GM23248 (cell line): ENCODE measurements at places on chromosomes 4 and X.
A peak's percentile ranks its signal among the peaks of the same experiment; 100 is the strongest.

GRCh38 chr4:119490335-119490734, 138.3 kb downstream of the PDE5A start:
- peak; percentile 26 for DNase-seq

DNA sequence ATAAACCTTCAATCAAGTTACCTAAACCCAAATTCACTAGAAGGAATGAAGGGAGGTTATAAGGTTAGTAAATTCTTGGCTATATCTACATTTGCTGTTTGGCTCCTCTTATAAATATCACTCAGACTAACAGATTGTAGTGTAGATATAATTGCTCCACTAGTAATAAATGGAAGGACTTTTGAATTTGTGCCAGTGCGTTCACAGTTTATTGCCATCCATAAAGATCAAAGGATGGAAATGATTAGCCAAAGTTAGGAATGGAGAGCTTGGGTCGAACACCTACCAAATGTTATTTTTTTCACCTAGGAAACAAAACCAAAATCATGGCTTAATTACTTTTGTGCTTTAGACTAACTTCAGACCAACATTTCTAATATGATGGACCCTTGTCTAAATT, 9.2 kb downstream of the DTHD1 start:
- no peak for DNase-seq

- peak; percentile 94 for DNase-seq
These were observed 133.9 kb downstream of the TET2 start for GRCh38 chr4:105280338-105281123.

GRCh38 chrX:129549124-129549523, 9.1 kb downstream of the OCRL start:
- no peak for DNase-seq

DNA sequence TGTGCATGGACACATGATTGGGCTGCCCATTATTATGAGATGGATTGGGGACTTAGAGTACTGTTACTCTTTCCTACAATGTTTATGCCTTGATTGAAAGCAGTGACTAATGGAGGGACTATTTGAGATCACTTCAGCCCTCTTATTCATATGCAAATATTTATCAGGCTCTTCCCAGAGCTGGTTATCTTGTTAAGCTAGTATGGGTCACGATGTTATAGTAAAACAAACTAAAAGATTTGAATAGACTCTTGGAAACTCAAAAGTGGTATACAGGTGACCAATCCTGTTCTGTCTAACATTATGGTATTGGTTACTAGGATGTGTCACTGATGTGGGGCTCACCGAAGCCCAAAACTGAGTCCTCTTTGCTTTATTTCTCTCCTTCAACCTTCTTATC, 306.2 kb upstream of the CASK start:
- DNase-seq = no peak

GRCh38 chrX:72100051-72100755, 31.5 kb downstream of the RTL5 start:
- no peak for DNase-seq

DNA sequence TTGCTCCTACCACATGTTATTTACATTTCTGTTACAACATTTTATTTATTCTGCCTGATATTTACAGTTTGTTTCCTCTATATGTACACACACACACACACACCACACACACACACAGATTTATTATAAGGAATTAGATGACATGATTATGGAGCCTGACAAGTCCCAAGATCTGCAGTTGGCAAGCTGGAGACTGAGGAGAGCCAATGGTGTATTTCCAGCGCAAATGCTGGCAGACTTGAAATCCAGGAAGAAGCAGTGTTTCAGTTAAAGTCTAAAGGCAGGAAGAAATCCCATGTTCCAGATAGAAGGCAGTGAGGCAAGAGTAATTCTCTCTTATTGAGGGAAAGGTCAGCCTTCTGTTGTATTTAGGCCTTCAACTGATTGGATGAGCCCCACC, 1.8 kb upstream of the KLHL4 start:
- no peak for DNase-seq

- DNase-seq = no peak
These were observed 5.1 kb downstream of the MECP2 start for GRCh38 chrX:154092371-154092770.

DNA sequence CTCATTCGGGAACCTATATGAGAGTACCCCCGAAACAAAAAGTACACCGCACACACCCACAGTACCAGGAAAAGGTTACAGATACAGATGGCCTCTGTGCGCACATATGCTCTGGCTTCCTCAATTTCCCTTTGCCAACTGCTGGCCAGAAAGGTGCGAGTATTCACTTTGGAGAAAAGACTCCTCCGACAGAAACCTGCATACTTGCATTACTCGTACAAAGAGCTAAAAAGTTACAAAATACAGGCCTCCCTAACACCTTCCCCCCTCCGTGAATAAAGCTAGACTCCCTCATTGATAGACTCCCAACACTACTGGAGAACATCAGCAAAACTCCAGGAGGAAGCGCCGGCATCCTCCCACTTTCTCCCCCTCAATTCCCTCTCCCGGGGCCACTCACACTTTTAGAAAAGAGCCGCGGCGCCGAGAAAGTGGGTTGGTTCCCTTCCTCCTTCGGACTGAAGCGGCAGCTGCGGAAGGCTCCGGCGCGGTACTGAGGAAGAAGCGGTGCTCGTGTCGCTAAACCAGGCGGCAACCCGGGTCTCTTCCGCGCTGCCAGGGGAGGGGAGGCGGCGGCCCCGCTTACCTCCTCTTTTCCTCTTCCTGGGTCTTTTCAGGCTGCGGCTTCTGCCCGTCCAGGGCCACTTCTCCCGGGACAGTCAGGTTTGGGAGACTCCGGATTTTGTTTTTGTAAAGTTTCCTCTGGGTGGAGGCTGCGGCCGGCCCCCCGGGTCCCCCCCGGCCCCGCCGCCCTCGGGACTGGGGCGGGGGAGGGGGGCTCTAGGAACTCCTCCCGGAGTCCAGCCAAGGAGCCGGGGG, 1.1 kb downstream of the FBXW7 start:
- DNase-seq = peak; percentile 71

DNA sequence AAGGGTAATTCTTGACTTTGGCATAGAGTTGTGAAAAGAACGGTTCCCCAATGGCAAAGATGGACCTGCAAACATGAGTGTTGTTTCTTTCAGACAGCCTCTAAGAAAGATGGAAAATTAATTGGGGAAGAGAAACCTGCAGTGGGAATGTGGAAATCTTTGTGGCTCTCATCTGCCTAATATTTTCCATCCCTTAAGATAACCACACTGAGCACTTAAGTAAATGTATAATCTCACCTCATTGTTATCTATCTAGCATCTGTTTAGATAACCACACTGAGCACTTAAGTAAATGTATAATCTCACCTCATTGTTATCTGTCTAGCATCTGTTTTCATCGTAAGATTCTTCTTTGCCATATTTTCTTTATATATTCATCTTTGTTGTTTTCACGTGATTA, 149.3 kb downstream of the NWD2 start:
- DNase-seq = no peak

DNA sequence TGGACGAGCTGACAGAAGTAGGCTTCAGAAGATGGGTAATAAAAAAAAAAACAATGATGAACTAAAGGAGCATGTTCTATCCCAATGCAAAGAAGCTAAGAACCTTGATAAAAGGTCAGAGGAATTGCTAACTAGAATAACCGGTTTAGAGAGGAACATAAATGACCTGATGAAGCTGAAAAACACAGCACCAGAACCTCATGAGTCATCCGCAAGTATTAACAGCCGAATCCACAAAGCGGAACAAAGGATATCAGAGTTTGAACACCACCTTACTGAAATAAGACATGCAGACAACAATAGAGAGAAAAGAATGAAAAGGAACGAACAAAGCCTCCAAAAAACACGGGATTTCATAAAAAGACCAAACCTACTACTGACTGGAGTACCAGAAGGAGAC, 10.5 kb downstream of the NELFA start:
- no peak for DNase-seq

DNA sequence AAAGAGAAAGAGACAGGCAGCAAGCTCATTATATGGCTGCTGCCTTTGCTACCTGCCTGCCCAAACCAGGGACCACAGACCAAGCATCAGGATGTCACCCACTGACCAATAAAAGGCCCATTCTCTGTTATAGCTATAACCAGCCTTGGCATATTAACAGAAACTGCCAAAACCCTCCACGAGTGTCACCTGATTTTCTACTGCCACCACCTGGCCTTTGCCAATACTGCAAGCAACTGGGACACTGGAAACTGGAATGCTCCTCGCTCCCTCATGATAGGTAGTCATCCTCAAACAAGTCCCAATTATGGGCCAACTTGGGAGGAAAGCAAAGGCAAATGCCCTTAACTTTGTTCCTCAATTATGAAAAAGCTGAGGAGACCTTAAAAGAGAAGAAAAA, 76.0 kb downstream of the SPIN4 start:
- DNase-seq = peak; percentile 52

- peak; percentile 69 for DNase-seq
These were observed 160.2 kb upstream of the IGFBP7 start for GRCh38 chr4:57270346-57270745.

DNA sequence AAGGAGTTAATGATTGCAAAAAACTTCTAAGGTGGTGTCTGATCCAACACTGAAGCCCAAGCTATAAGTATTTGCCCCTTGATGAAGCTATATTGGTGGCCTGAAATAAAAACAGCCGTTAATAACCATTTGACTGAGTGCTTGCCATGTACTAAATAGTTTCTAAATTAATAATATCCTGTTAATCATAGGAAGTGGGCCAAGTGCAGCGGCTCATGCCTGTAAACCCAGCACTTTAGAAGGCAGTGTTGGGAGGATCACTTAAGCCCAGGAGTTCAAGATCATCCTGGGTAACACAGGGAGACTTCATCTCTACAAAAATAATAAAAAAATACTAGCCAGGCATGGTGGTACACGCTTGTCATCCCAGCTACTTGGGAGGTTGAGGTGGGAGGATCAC, 8.3 kb downstream of the NDP start:
- peak; percentile 43 for DNase-seq

DNA sequence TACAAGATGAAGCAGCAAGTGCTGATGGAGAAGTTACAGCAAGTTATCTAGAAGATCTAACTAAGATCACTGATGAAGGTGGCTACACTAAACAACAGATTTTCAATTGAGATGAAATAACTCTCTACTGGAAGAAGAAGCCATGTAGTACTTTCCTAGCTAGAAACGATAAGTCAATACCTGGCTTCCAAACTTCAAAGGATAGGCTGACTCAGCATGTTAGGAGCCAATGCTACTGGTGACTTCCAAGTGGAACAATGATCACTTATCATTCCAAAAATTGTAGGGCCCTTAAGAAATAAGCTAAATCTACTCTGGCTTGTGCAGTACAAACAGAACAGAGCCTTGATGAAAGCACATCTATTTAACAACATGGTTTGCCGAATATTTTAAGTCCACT, 55.0 kb downstream of the FBXW7 start:
- no peak for DNase-seq

DNA sequence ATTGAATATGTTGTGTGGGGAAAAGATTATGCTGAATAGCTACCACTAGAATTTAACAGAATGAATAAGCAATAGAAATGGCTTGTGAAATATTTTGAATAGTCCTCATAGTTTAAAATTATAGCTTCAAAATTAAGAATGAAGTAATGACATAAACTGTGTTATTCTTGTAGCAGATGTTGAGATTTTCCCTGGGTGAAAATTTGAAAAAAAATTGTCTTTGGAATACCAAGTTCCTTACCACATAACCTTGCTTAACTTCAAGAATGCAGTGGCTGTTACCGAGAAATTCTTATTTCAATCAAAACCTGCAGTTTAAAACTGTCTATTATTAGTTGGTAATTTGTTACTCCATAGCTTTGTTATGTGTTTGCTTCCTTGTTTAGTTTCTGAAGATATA, 1268.6 kb downstream of the RAPGEF2 start:
- DNase-seq = no peak

GRCh38 chr4:134518574-134519217, 317.1 kb upstream of the PABPC4L start:
- no peak for DNase-seq

GRCh38 chr4:43238008-43238407, 345.5 kb downstream of the GRXCR1 start:
- no peak for DNase-seq

DNA sequence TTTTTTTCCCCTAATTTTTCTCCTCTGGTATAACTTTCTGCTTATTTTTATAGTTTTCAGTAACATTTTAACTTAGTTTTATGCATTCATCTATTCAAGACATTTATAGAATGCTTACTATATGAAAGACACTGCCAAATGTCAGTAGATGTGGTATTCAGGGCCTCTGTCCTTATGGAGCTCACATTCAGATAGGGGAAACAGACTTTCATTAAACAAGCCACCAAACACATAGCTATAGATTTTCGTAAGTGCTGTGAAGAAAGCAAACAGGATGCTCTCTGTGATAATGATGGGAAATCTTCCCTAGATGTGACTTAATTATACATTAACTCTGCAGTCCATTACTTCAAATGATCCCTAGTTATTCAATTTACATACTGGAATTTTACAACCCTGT, 362.0 kb upstream of the FTHL17 start:
- DNase-seq = no peak

DNA sequence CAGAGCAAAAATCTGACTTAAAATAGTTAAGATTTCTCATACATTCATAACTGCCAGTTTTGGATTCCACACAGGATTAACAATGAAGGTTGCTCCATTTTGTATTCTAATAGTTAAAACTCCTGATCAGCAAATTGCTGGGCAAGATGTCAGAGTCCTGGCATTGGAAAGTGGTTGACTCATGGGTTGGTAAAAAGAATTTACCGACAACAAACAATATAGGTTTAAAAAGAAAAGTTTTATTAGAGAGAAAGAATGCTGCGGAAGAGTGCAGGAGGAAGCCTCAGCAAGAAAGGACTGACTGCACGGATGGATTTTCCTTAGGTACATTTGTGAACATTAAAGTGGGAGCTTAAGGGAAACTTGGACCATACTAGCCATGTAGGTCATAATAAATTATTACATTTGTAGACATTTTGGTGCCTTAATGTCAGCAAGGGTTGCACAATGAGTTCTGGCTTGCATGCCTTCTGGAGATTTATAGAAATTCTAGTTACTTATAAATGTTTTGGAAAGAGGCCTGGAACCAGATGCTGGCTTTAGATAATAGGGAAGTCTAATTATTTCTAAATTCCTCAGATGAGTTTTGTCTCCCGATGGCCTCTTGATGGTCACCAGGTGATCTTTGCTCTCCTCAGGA, 25.4 kb upstream of the IL2 start:
- DNase-seq = peak; percentile 80

GRCh38 chr4:22427675-22428074, 88.2 kb downstream of the ADGRA3 start:
- DNase-seq = no peak

DNA sequence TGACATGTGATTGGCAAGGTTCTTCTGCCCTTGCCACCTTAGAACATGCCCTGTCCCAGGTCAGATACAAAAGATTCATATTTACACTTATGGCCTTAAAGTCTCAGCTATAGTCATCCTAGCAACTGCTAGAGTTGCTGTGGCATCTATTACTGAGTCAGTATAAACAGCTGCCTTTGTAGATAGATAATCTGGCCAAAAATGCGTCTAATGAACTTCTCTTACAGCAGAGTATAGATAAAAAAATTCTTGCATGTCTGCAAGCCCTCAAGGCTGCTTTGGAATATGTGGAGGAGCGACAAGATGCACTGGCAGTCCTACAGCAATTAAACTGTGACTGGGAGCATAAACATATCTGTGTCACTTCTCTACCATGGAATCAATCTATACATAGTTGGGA, 1209.7 kb upstream of the PABPC4L start:
- DNase-seq = no peak

GRCh38 chr4:184287697-184288255, 70.1 kb upstream of the ENPP6 start:
- peak; percentile 60 for DNase-seq

GRCh38 chr4:184237612-184238011, 19.9 kb upstream of the ENPP6 start:
- peak; percentile 10 for DNase-seq
